Neuronal stem cell (in vitro differentiated cells): ENCODE measurements at places on chromosomes 1 and 21.

- DNase-seq = no peak
These were observed 84.0 kb downstream of the RAVER2 start for GRCh38 chr1:64828829-64829228.

GRCh38 chr1:190478149-190479049 lies 735 bp upstream of the BRINP3 start:
- DNase-seq = no peak

DNA sequence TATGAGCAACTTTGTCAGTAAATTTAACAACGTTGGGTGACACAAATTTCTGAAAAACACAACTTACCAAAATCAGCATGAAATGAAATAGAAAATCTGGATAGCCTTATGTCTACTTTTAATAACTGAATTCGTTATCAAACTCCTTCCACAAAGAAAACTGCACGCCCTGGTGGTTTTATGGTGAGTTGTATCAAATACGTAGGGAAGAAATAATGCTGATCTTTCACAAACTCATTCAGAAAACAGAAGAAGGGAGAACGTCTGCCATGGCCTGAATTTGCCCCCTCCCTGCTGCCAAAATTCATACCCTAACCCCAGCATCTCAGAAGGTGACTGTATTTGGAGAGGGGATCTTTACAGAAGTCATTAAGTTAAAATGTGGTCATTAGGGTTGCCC lies 50.0 kb upstream of the COL18A1 start:
- DNase-seq = no peak

DNA sequence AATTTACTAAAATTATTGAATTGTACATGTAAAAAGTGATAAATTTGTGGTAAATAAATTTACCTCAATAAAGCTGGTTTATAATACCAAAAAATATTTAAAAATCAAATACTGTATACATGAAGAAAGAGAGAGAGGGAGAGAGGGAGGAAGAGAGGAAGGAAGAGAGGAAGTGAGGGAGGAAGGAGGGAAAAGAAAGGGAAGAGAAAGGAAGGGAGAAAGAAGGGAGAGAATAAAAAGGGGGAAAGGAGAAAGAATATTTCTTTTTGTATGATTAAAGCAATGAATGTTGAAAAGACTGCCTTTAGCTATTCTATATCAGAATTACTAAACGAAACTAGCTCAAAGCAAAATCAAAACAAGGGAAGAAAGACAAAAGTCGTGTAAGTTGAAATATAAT lies 150.0 kb downstream of the LRIG2 start:
- DNase-seq = no peak

GRCh38 chr1:12386130-12386529 lies 156.3 kb downstream of the VPS13D start:
- no peak for DNase-seq

DNA sequence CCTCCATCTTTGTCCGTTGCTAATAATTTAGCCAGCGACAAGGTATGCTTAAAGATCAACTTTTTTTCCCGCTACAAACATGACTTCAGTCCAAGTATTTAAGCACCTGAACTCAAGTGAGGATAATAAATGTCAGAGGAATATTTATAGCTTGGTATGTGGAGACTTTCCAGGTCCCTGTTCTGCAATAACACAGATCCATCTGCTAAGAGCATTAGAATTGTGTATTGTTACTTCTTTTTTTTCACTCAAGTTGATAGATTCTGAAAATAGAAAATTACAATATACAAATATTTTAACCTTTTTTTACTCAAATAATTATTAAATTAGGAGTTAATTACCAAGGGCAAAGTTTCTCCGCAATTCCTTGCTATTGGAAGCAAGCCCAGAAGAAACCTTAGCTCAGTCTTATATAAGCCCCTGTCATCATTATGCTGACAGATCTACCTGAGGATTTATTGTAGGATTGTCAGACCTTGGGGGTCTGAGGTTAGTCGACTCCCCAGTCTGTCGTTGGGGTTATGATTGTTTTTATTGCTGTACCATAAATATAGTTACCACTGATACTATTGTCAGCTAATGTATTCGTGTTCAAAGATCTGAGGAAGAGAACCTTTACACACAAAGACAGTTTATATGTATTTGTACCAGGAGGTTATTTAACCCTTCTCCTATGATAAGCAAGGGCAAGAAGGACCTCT lies 337.9 kb downstream of the TBX15 start:
- no peak for DNase-seq

DNA sequence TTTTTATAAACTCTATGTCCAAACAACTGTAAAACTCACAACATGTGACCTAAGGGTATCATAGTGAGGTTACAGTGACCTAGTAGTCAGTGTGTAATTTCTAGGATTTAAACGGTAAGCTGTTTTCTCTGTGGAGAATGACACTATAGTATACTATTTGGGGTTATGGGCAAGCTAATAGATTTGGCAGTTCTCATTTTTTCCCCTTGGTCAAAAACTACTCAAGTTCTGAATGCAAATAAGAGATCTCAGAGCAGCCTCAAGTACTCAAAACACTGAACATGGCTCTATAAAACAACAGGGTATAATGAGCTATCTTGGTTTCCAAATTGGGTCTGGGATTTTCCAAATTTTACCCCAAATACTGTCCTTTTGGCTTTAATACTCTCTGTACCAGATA lies 88.5 kb upstream of the HMCN1 start:
- no peak for DNase-seq

- no peak for DNase-seq
These were observed 10.0 kb downstream of the SCNN1D start for GRCh38 chr1:1290238-1290731.

DNA sequence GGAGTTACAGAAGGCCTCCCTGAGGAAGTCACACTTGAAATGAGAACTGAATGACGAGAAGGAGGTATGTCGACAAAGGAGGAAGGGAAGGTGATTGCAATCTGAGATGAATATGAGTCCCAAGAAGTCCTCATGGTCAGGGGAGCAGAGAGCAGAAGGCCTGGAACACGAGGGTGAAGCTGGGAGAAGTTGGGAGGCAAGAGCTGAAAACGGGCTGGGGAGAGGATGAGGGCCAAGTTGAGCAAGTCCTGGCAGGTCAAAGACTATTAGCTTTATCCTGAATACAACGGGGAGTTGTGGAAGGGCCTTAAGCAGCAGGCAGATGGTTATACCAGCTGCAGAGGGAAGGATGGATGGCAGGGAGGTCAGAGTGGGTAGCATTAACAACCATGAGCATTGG lies 89.5 kb downstream of the KCNJ15 start:
- no peak for DNase-seq

DNA sequence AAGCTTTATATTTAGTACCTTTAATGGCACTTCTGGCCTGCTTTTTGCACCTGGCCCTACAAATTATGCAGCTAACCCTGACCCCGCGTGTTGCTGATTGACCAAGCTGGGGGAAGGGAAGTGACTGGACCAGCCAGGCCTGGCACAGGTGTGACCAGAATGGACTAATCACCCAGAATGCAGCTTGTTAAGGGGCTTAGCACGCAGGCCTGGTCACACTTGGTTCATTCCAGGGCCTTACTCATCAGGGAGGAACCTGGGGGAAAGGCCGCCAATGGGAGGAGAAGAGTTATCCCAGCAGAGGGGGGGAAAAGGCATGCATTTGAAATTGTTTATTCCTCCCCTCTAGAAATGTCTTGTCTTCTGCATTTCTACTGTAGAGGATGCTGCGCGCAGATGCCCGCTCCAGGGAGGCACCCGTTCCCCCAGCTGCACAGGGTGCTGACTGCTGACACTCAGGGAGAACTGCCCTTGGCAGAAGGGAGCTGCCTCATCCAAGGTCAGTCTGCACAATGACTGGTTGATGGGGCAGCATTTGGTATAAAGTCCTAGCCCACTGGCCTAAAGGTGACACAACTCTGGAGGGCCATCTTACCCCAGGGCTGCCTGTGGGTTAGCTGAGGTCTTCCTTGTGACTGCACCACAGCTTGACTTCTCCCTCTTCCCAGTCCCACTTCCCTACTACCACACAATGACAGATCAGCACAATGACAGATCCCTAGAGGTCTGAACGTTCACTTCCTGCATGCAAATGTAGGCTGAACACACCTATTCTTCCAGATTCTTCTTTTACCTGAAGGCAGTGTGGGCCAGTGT lies 29.0 kb downstream of the DHCR24 start:
- DNase-seq = no peak
